ENCODE measurements at places on chromosomes 5 and 9.

DNA sequence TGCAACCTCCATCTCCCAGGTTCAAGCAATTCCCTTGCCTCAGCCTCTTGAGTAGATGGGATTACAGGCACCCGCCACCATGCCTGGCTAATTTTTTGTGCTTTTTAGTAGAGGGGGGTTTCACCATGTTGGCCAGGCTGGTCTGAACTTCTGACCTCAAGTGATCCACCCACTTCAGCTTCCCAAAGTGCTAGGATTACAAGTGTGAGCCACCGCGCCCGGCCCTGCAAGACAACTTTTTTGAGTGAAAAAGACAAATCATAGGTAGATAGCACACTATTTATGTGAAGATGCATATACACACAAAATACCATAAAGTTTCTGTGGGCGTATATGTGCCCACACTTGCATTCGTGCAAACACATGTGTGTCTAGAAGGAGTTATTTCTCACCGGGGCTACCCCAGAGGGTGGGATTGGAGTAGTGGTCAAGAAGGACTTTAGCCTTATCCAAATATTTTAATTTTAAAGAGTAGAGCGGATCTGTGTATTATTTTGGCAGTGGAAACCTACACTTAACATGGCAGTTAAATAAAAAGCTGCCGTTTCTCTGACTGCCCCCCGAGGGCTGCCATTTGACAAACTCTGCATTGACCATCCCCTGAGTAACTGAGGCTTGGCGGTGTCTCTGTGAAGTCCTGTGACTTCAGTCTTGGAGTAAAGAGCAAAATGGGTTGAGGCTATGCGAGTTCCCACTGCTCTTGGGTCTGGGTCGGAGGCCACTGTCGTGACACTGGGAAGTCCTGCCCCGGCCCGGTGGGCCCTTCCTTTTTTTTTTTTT lies 93.4 kb upstream of the PTCH1 start:
- DNase-seq, result no peak

- no peak for DNase-seq
Observed at GRCh38 chr9:84317563-84317962, 23.0 kb downstream of the SLC28A3 start.

- no peak for DNase-seq
Observed at GRCh38 chr5:38093855-38094254, 164.5 kb upstream of the EGFLAM start.

DNA sequence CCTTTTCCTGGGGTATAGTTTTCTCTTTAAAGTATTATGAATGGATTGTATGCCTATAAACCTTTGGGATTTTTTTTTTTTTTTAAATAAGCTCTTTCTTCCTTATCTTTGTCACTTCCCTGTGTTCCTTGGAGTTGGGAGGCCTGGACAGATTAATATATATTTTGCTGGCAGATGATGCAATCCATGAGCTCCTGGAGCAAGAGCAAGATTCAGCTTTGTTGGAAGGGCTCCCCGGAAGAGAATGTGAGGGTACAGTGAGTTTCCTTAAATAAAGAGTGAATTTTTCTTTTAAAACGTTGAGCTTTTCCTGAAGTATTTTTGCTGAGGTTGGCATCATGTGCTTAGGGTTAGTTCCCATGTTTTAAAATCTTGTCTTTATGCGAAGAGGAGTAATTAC lies 98.7 kb upstream of the SLC28A3 start:
- DNase-seq, result no peak

GRCh38 chr5:149358294-149358651 lies 427 bp downstream of the PCYOX1L start:
- DNase-seq, result peak; percentile 39

DNA sequence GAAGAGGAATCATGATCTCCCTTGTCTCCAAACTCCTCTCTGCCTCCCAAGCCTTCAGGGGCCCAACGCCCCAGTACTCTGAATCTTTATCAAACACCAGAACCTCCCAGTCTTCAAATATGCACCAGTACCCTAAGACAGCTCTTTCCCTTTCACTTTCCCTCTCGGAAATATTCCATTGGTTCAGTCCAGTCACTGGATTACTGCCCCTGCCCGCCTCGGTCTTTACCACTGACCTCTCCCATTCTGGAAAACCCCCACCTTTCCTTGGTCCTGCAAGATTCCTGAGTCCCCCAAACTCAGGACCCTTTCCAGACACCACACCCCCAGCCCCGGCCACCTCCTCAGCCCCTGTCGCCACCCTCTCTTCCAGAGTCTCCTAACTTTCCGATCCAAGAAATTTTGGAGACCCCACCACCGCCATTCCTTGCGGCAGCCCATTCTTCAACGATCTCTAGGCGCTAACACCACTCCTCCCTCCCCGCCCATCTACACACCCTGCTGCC lies 674 bp downstream of the C5orf15 start:
- DNase-seq, result peak; percentile 32

DNA sequence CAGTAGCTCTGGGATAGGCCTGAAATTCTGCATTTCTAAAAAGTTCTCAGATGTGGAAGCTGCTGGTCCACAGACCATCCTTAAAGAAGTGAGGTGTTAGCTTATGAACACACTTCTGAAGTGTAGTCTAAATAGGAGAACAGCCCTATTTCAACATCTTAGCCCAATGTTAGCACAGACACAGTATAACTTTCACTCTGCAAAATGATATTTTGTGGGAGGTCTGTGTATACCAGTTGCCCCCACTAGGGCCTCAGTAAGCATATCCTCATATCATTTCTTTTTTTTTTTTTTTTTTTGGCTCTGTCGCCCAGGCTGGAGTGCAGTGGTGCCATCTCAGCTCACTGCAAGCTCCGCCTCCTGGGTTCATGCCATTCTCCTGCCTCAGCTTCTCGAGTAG lies 7.5 kb upstream of the HABP4 start:
- no peak for DNase-seq

GRCh38 chr5:68730220-68730978 lies 363.4 kb upstream of the SLC30A5 start:
- DNase-seq, result peak; percentile 11

GRCh38 chr9:133153227-133154096 lies 10.3 kb downstream of the GBGT1 start:
- DNase-seq, result no peak

DNA sequence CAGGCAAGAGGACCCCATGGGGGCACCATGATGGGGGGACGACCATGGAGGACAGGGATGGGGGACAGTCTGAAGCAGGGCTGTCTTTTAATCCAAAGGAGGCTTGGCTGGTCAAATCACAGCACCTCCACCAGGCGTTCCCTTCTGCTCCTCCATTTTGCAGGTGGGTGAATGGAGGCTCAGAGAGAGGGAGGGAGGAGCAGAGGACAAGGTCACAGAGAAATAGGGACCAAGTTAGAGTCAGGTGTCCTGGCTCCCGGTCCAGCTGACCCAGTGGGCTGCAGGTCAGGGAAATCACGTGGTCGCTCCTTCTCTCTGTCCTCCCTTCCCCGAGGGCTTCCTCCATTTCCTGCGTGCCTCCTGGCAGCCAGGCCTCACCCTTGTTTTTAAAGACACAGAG lies 156.4 kb upstream of the SMIM23 start:
- no peak for DNase-seq

- DNase-seq, result no peak
Observed at GRCh38 chr9:34321451-34321850, 7.6 kb downstream of the KIF24 start.

- DNase-seq, result no peak
Observed at GRCh38 chr5:158380661-158381060, 521.7 kb upstream of the CLINT1 start.

DNA sequence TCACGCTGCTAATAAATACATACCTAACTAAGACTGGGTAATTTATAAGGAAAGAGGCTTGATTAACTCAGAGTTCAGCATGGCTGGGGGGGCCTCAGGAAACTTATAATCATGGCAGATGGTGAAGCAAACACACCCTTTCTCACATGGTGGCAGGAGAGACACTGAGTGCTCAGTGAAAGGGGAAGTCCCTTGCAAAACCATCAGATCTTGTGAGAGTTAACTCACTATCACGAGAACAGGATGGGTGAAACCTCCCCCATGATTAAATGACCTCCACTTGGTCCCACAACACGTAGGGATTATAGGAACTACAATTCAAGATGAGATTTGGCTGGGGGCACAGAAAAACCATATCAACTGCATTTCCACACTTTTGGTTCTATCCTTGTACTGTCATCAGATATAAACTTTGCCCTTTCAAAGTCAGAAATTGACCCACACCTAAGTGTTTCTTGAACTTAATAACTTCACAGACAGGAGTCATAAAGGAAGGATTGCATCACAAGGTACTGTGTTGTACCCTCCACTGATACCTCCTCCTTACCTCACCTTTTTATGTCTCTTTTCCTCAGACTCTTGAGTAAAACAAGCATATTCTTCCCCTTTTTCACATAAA lies 319.1 kb upstream of the PIK3R1 start:
- no peak for DNase-seq

DNA sequence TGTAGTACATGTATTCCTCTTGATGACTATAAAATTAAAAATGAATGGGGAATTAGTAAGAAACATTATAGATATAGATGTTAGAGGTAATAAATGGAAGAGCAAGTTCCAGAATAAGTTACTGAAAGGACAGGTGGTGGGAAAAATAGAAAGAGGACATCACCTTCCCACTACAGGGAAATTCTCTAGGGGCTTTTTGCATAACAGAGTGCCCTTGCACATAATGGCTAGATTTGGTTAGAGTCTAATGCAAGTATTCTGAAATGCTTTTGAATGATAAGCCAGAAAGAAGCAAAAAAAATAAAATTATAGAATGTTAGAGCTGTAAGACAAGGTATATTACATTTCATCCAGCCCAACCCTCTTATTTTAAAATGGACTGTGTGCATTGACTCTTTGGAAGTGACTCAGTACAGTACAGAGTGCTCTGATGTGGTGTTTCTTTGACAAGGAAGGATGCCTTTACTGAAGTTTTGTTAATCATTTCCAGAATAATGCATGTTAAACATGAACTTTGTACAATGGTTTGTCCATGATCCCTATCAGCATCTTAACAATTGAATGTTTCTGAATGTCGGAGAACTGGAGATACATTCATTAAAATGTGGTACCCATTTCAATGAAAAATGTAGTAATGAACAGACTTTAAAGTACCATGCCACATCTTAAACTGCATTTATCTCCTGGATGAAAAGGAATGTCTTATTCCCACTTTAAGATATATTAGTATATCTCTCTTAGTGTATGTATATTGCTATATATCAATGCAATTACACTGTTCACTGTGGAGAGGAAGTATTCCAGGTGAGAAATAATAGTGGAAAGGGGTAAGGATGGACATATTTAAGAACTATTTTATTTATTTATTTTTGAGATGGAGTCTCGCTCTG lies 391.1 kb downstream of the ADGRV1 start:
- no peak for DNase-seq

DNA sequence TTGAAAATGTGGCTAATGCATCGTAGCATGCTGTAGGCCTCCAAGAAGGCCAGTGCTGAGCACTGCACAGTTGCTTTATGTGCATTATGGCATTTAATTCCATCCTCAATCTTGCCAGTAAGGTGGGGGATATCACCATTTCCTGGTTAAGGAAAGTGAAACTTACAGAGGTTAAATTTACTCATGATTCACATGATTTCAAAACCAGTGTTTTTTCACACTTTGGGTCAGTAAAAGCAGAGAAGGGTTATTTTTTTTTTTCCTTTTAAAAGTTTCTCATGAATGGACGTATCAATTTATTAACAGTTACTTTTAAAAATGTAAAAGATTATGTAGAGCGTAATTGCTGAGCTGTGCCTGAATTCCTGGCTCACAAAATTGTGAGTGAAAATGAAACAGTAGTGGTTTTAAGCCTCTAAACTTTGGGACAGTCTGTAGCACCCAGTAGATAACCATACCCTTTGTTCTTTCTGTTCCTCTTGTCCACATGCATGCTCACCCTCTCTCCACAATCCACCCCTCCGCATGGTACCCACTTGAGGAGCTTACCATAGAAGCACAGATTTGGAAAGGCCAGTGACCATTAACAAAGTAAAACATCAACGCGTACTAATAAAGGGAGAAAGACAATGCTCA lies 21.2 kb downstream of the MAST4 start:
- DNase-seq, result no peak

Data from CD4-positive, alpha-beta T cell treated with Interleukin-1 beta for 1 hour (primary cell).